Activated CD4-positive, alpha-beta T cell treated with anti-CD3 and anti-CD28 coated beads, Interleukin-2, amount 50 U/mL, for 24 hours (primary cell): ENCODE measurements at places on chromosomes 11 and 22.

GRCh38 chr11:66589996-66590675 is 2.7 kb downstream of the CCDC87 start:
- no peak for DNase-seq

- DNase-seq = no peak
These were observed 35.6 kb upstream of the CD5 start for GRCh38 chr11:61066645-61067044.

- DNase-seq = no peak
These were observed 35.3 kb downstream of the BCR start for GRCh38 chr22:23215294-23216241.

GRCh38 chr22:30885591-30885990 is 83.0 kb downstream of the MORC2 start:
- DNase-seq = no peak

GRCh38 chr22:22949953-22950352 is 62.3 kb downstream of the IGLL5 start:
- no peak for DNase-seq

DNA sequence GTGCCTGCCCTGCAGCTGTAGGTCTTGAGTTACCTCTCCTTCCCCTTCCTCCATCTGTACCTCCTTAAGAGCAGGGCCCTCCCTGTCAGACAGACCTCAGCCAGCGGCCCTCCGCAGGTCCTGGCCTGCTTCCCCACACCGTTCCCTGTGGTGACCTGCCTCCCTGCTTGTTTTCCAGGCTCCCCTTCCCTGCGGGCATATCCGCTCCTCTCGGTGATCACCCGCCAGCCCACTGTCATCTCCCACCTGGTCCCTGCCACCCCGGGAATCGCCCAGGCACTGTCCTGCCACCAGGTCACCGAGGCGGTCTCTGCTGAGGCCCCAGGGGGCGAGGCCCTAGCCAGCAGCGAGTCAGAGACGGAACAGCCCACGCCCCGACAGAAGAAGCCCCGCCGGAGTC is 60.9 kb downstream of the BARX2 start:
- DNase-seq = no peak

GRCh38 chr22:17228725-17229126 is 9.5 kb upstream of the ADA2 start:
- no peak for DNase-seq

DNA sequence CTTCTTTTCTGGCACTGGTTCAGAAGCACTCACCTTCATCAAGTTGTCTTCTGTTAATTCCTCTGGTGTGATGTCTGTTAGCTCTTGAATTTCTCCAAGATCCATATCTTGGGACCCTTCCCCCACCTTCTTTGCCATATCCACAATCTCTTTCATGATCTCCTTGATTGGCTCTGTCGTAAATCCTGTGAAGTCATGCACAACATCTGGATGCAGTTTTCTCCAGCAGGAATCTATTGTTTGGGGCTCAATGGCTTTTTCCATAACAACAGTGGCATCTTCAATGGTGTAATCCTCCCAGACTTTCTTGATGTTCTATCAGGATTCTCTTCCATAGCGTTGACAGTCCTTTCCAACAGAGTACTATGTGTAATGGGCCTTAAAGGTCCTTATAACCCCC is 96.9 kb downstream of the CSTPP1 start:
- DNase-seq = no peak

- no peak for DNase-seq
These were observed 14.4 kb downstream of the SREBF2 start for GRCh38 chr22:41847300-41847699.

DNA sequence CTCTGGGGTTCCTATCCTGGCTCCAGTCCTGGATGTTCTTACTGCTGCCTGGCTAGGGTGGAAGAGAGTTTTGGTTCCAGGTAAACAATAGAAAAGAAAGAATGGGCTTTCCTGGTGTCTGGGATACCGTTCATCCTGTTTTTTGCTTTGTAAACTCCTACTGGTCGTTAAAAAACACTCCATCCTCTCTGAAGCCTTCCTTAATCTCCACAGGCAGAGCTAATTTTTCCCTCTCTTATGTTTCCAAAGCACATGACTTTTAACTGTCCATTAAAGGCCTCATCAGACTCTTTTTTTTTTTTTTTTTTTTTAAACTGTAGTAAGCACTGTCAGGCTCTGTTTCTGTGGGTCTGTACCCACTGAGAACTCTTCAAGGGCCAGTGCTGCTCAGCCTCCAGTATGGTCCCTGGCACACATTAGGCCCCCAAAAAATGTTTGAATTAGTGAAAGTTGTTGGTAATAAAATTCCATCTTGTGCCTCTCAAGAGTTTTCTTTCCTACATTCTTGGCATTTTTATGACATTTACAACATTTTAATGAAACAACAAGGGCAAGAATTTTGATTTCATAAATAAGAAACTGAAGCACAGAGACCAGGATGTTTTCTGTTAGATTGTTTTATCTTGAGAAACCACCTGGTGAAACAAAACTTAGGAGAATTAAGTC is 104.2 kb downstream of the TEAD1 start:
- DNase-seq = no peak

DNA sequence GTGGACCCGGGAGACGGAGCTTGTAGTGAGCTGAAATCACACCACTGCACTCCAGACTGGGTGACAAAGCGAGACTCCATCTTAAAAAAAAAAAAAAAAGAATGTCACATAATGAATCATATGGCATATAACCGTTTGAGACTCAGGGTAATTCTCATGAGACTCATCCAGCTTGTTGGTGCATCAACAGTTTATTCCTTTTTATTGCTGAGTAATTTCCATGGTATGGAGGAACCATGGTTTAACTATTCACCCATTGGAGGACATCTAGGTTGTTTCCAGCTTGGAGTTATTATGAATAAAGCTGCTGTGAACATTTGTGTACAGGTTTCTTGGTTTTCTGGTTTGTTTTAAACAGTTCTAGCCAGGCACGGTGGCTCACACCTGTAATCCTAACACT is 25.3 kb downstream of the PPARA start:
- DNase-seq = no peak

GRCh38 chr22:31497148-31497938 is 1.0 kb downstream of the SFI1 start:
- DNase-seq = no peak

GRCh38 chr11:116990061-116990473 is 108.2 kb downstream of the SIK3 start:
- no peak for DNase-seq

DNA sequence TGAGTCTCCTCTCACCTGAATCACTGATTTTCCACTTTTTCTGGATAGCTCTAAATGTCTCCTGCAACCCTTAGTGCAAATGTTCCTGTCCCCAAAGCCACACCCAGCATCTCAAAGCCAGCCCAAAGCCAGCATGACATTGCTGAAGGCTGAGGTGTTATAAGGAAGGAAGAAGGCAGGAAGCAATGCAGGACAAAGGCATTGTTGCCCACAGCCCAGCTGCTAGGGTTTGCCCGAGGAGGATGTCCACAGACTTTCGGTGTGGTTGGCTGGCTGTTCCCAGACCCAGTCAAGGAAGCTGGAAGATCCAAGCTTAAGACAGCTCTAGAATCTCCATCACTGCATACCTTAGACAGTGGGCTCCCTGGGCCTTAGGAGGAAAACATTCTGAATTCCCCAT is 23.5 kb downstream of the CHST1 start:
- no peak for DNase-seq

GRCh38 chr11:67345920-67346819 is 7.2 kb downstream of the POLD4 start:
- DNase-seq = no peak

GRCh38 chr11:74203966-74204365 is 32.9 kb downstream of the PPME1 start:
- no peak for DNase-seq
